ENCODE measurements at places on chromosomes 3 and 15.

GRCh38 chr3:100114413-100115030 is at the start of gene FILIP1L:
FILIP1L (minus strand) TSS chr3:100114501.
- DNase-seq: no peak

DNA sequence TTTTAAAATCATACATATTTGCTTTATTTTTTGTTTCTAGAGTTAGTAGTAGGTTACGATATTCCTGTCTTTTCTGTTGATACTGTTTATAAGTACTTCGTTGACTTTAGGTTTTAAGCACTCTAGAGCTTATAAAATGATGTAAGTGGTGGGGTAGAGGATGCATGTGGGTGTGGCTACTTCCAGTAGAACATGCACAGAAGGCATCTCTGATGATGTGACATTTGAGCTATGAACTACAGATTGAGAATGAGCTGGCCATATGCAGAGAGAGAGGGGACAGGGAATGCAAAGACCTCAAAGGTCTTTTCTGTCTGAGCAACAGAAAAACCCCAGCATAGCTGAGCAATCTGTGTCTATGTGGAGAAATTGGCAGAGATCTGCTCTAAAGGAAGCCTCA is 233.9 kb upstream of the STAC start:
- DNase-seq: no peak

DNA sequence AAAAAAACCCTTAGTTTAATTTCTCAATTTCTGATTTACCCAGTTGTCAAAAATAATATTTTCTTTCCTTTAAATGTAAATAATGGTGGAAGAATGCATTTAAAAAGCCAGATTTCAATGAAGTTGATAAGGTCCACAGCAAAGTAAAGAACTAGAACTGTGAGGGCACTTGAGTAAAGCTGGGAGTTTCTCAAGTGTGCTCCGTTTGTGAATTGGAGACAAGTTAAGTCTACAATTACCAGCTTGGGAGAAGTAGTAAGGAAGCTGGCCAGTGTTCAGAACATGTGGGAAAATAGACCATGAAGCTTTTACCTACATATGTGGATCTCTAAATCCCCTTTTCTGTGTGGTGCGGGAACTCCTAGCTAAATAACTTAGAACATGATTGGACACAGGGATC is 239.4 kb downstream of the OXSM start:
- no peak for DNase-seq

GRCh38 chr3:165837058-165837525 is at the start of gene BCHE:
BCHE (minus strand) TSS chr3:165837423; CDS start chr3:165831033, 6,390 bp downstream.
- DNase-seq: no peak

DNA sequence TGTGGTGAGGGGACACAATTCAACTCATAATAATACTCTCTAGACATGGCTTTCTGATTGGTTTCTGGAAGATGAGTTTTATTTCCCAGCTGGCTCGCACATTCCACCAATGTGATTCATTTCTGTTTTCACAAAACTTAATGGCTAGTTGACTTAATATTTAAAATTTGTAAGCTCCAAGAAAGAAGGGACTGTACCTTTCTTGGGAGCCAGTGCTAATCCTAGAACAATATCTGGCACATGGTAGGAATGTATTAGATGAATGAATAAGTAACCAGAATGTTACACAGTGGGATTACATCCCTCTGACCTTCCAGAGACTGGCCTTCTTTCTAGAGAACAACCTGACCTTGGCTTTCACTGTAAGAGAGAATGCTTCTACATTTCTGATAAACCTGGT is 262.8 kb downstream of the RORA start:
- DNase-seq: no peak

GRCh38 chr3:105866656-105867653 is 1.9 kb downstream of the CBLB start:
- no peak for DNase-seq

- no peak for DNase-seq
Observed at GRCh38 chr3:170740726-170741591, 129.0 kb downstream of the RPL22L1 start.

GRCh38 chr15:55379095-55379494 is 29.1 kb downstream of the CCPG1 start:
- no peak for DNase-seq

- no peak for DNase-seq
Observed at GRCh38 chr3:37987315-37987697, 3.3 kb upstream of the VILL start.

DNA sequence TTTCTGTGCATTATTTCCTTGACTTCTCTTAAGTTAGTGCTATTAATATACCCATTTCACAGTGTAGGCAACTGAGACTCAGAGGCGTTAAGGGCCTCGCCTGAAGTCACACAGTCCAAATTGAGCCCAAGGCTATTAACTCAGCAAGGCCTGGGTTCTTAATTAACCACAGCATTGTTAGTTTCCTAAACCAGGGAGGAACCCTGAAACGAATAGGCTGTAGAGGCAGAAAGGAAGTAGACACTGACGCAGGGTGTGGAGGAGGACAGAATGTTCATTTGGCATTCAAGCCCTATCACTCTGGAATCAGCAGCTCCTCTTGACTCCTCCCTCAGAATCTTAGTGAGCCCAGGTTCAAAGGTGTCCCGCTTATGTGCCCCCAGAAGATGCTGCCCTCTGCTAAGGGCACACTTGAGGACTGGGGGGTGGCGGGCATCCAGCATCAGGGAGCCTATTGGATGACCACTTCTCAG is 13.9 kb downstream of the ARHGEF3 start:
- DNase-seq: no peak

- no peak for DNase-seq
Observed at GRCh38 chr3:89923921-89924610, 816.6 kb downstream of the EPHA3 start.

- no peak for DNase-seq
Observed at GRCh38 chr15:101305820-101306255, 10.8 kb upstream of the SNRPA1 start.

DNA sequence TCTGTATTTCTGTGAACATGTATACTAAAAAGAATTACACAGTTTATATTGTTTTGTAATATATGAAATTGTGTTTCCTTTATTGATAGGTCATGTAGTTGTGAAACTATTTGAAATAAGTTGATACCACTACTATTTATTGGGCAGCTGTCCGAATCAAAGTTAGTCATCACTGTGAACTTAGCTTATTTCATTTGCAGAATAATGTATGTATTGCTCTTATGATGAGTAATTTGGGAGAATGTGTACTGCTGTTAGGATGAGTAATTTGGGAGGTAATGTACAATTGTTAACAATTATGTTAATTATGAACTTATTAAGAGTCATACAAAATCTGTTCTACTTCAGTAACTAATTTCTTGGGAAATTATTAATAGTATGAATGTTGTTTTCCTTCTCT is 22.2 kb downstream of the FXR1 start:
- DNase-seq: no peak

GRCh38 chr3:136905549-136905948 is 43.5 kb downstream of the NCK1 start:
- DNase-seq: no peak

- no peak for DNase-seq
Observed at GRCh38 chr3:123521179-123521969, 63.5 kb downstream of the HACD2 start.

- no peak for DNase-seq
Observed at GRCh38 chr15:78082106-78082742, 4.7 kb upstream of the TBC1D2B start.

- no peak for DNase-seq
Observed at GRCh38 chr3:19688767-19689166, 245.2 kb downstream of the EFHB start.

DNA sequence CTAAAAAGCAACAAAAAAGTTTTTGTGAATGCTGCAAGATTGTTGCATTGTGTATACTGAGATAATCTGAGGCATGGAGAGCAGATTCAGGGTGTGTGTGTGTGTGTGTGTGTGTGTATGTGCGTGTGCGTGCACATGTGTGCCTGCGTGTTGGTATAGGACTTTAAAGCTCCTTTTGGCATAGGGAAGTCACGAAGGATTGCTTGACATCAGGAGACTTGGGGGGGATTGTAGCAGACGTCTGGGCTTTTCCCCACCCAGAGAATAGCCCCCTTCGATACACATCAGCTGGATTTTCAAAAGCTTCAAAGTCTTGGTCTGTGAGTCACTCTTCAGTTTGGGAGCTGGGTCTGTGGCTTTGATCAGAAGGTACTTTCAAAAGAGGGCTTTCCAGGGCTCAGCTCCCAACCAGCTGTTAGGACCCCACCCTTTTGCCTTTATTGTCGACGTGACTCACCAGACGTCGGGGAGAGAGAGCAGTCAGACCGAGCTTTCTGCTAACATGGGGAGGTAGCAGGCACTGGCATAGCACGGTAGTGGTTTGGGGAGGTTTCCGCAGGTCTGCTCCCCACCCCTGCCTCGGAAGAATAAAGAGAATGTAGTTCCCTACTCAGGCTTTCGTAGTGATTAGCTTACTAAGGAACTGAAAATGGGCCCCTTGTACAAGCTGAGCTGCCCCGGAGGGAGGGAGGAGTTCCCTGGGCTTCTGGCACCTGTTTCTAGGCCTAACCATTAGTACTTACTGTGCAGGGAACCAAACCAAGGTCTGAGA is 4.7 kb downstream of the BHLHE40 start:
- DNase-seq: peak; percentile 73

DNA sequence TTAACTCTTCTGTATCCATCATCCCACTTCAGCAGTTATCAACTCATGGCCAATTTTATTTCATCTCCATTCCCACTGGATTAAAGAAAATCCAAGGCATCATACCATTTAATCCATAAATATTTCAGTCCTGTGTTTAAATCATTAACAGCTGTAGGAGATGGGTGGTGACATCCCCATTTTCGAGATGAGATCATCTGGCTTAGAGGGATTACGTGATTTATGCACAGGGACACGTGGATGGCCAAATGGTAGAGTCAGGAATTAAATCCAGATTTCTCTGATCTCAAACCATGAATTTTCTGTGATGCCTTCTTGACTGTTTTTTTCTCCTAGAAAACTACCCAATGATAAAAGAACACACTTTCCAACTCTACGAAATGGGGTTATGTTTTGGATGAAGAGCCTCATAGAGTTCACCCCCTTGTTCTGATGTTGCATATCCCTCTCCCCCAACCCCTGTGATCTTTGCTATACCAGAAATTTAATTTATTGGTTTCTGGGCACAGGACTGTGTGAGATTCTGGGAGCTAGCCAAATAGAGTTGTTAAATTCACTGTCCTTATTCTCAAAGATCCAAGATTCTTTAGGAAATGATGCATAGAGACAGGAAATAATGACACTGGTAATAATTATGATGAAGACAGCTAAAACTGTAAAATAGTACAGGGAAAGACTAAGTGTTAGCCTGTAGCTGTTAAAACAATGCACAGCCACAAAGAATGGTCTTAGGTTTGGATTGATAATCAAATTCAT is 7.4 kb downstream of the ZNF589 start:
- DNase-seq: no peak

DNA sequence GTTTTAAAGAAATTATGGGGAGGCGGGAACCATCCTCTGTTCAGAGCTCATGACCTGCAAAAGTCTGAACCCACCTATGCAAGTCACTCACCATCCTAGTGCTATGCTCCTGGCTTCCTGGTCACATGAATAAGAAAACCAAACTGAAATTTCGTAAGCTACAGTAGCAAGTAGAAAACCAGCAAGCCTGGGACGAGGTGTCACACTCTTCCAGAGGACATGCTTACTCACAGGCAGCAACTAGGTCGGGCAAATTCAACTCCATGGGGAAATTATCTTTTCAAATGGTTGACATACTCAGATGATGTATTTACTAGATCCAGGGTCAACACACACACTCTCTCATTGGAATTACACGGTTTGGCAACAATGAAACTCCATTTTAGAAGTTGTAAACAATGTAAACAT is 31.3 kb downstream of the LDHAL6B start:
- DNase-seq: no peak

DNA sequence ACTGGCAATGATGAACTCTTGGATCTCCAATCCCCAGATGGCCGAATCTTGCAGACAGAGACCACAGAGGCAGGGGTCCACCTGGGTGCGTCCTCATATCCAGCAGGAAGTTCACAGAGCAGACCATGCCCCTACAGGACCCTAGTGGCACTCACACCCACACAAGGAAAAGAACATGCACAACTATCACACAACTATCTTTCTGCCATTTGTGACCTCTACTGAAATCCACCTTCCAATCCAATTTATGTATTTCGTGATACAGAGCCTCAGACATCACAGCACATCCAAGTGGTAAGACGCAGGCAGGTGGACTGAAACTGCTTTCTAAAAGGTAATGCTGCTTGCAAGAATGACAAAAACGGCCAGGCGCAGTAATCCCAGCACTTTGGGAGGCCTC is 44.6 kb upstream of the SPATA12 start:
- no peak for DNase-seq

- no peak for DNase-seq
Observed at GRCh38 chr3:77816366-77816765, 776.5 kb downstream of the ROBO2 start.

GRCh38 chr3:3799173-3800079 is at the start of gene LRRN1:
LRRN1 (plus strand) TSS chr3:3799431; CDS start chr3:3844642, 45,211 bp downstream.
- DNase-seq: no peak

- DNase-seq: peak; percentile 33
Observed at GRCh38 chr3:124565013-124565412, 165.2 kb upstream of the UMPS start.

- no peak for DNase-seq
Observed at GRCh38 chr3:99409961-99410360, 228.4 kb upstream of the COL8A1 start.

GRCh38 chr3:107238787-107239186 is 138.5 kb upstream of the CCDC54 start:
- DNase-seq: no peak

DNA sequence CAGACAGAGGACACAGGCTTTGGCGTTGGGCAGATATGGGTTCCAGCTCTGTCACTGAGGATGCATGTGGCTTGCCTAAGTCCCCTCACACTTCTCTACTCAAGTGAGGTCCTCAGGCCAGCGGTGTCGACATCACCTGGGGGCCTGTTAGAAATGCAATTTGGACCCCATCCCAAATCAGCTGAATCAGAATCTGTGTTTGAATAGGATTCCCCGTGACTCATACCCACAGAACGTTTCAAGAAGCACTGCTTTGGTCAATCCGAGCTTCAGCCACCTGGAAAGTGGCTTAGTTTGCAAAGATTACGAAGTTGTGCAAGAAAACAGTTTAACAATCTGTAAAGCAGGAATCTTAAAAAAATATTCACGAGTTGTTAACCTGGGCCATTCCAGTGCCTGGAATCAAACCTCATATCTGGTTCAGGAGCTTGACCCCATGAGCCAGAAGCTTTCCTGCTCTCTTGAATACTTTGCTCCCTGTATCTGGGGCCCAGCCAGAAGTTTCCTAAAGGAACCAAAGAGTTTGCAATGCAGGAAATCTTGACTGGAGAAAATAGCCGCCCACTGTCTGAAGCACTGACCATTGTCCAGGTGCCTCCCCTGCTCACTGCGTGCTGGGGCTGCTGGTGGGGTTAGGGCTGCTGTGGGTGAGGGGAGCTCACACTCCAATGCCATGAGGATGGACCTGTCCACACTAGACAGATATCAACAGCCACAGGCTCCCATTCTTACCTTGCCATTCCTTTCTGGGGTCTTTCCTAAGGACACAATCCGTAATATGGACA is 208.5 kb upstream of the LINGO1 start:
- DNase-seq: no peak
